Kasumi-1 (cell line): ENCODE measurements at places on chromosomes 4 and X.

- no peak for DNase-seq
Measured at GRCh38 chr4:76696109-76696508, 201.8 kb downstream of the SOWAHB start.

- DNase-seq, result no peak
Measured at GRCh38 chr4:113256946-113257345, 207.5 kb downstream of the ANK2 start.

GRCh38 chrX:52082578-52082977 is 13.6 kb upstream of the MAGED4B start:
- DNase-seq, result no peak

DNA sequence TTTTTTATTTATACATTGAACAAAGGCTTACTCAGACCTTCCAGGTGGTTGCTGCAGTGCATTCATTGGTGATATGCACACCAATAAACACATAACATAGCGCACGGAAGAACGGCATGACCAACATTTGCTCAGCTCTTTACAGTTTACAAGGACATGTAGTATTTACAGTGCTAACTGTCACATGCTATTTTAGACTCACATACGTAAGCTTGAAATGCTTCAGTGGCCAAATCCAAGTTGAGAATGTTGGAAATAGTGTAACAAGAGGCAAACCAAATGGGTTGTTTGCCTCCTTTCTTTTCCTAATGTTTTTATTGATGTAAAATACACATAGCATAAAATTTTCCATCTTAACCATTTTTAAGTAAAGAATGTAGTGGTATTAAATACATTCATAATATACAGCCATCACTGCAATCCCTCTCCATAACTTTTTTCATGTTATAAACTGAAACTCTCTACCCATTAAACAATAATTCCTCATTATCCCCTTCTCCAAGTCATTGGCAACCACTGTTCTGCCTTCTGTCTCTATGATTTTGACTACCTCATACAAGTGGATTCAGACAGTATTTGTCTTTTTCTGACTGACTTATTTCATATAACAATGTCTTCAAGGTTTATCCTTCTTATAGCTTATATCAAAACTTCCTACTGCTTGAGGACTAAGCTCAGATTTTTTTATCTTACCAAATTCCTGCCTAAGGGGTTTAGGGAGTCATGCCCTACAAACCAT is 1722.9 kb upstream of the AGA start:
- DNase-seq, result no peak

- DNase-seq, result no peak
Measured at GRCh38 chr4:95606739-95607138, 58.0 kb upstream of the UNC5C start.

GRCh38 chr4:76535603-76536372 is 100.8 kb downstream of the SHROOM3 start:
- DNase-seq, result no peak

DNA sequence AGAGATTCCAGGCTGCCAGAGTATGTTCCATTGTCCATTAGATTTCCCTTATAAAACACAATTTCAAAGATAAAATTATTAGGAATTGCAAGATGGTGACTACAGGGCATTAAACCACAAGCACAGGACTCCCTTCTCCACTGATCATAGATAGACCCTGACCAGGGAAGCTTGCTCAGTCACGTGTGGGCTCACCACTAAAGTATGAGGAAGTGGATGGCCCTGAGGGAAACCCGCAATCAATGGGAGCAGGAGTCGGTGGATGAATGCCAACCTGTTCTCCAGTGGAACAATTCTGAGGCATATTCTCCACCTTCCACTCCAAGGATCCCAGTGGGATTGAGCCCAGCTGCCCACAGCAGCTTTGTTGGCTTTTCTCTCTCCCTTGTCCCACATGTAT is 515.7 kb downstream of the BCOR start:
- DNase-seq, result peak; percentile 0

DNA sequence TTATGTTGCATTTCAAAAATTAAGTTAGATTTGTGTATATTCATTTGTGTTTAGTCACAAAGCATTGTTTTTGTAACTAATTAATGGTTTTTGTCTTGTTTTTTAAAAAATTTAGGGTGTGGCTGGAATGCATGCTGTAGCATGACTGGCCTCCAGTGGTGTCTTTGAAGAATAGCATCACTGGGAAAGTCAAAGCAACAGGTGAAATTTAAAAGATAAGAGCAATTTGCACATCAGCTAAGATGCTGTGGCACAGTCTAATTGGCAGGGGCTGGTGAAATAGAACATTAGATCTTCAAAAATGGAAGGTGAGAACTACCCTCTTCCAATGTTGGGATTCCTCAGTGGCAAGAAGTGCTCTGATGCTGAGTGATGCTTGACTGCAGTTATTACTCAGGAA is 45.3 kb downstream of the ANK2 start:
- DNase-seq, result peak; percentile 20

GRCh38 chr4:155042014-155042413 is 166.4 kb upstream of the NPY2R start:
- DNase-seq, result no peak

DNA sequence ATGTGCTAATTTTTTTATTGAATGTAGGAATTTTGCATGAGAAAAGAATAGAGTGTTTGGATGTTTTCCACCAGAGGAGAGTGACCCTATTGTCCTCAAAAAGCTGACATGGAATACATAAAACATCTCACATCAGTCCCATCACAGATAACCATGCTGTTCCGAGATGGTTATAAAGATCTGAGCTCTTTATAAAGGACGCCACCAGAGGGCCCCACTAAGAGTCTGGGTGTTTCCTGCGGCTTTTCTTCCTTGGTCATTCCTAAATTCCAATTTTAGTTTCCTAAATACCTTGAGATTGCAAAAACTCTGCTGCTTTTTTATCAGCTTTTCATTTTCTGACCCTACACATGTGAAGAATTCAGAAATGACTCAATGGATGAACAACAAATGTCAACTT is 504.5 kb upstream of the FRG1 start:
- no peak for DNase-seq

DNA sequence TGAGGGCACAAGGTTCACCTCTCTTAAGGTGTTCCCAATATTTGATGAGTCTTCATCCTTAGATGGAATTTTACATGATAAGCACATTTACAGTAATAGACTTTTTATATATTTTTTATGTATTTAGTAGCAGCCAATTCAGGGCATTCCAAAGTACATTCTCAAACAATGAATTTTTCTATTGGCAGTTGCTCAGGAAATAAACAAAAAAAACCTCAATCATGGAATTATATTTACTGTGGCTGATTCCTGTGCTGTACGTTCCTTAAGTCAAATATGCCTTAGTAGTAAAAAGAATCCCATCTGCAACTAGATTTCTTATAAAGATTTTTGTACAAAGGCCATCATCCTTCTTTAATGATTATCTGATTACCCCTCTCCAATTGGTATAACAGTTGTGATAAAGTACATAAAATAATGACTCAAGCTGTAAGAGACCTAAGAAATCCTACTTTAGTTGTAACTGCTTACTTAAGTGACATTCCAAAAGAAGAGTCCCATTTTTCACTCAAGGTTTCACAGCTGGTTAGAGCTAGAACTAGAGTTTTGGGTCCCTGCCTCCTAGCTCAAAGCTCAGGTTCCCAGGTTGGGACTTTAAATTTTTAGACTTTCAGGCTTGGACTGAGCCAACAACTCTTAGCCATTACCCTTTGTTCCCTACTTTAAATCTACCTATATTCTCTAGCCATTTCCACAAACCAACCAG is 152.7 kb downstream of the FHIP1A start:
- DNase-seq, result no peak

DNA sequence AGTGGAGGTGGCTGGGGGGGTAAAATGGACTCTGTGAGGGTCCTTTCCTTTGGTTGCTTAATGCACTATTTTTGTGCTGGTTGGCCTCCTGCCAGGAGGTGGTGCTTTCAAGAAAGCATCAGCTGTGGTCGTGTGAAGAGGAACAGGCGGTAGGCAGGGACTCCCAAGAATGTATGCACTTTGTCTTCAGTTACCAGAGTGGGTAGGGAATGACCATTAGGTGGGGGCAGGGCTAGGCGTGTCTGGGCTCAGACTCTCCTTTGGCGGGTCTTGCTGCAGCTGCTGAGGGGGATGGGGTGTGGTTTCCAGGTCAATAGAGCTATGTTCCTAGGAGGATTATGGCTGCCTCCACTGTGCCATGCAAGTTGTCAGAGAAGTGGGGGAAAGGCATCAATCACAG is 509.0 kb downstream of the PCDH19 start:
- no peak for DNase-seq

GRCh38 chr4:33054161-33054560 is 2334.0 kb downstream of the PCDH7 start:
- no peak for DNase-seq

DNA sequence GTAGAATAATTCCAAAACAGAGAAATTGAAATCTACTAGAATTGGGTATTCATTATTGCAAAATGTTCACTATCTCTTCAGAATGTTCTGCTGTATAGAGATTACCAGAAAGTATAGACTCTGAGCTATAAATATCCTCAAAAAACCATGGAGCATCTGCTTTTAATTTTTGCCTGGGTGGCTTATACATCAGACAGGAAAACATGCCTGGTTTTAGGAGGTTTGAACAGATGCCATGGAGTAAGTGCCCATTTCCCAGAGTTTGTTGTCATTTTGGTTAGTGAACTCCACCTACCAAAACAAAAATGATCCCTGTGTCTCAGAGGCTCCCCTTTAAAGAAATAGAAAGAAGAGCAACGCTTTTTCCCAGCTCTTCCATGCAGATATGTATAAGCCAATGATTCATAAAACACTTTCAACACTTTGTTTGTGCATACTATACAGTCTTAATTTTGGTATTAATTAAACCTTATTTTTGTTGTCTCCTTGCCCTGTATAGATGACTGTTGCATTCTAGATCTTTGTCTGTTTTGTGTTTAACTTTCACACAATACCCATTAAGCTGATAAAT is 68.7 kb downstream of the MEPE start:
- no peak for DNase-seq

DNA sequence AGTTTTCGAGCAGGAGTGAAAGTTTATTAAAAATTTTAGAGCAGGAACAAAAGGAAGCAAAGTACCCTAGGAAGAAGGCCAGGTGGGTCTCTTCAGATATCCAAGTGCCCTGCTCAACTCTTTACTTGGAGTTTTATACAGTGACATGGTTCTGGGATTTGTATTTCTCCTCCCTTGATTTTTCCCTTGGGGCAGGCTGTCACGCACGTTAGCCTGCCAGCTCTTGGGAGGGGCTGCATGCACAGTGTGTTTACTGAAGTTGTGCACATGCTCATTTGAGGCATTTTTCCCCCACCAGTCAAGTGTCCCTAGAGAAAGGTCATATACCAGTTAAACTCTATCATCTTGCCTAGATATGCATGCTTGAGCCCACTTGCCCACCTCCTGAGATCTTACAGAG is 102.5 kb upstream of the GABRA2 start:
- no peak for DNase-seq

GRCh38 chr4:41022116-41022515 is 192.2 kb downstream of the APBB2 start:
- no peak for DNase-seq

- DNase-seq, result no peak
Measured at GRCh38 chr4:55510685-55511084, 36.0 kb downstream of the CLOCK start.

DNA sequence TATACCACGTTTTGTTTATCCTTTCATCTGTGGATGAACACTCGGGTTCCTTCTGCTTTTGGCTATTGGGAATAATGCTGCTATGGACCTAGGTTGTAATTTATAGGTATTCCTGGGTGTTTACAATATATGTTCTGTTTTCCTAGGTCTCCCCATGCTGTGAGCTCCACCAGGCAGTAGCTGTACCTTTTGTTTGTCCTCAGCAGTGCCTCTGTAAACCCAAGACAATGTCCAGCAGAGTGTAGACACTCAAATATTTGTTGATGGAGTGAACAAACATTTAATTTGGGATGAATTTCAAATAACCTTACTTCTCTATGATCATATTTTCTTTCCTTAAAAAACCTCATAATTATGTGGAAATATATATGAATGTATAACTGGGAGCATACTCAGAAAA is 259.5 kb upstream of the BOD1L1 start:
- DNase-seq, result no peak

GRCh38 chr4:163991298-163991865 is 496.9 kb downstream of the TMA16 start:
- no peak for DNase-seq

DNA sequence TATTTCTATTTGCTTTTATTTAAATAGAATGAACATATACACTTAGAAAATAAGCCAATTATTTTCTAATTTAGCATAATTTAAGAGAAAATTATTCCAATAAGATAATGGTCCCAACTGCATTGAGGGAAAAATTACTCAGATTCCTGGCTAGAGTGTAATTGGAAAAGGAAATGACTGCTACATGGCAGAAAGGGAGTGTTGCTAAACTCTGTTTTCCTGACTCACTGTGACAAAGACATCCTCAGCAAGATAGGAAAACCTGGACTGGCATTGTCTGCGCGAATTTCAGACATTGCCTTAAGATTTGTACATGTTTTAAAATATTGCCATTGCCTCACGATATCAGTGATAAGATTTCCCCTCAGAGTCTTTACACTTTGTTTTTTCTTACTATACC is 8.2 kb downstream of the TNIP3 start:
- DNase-seq, result peak; percentile 30

DNA sequence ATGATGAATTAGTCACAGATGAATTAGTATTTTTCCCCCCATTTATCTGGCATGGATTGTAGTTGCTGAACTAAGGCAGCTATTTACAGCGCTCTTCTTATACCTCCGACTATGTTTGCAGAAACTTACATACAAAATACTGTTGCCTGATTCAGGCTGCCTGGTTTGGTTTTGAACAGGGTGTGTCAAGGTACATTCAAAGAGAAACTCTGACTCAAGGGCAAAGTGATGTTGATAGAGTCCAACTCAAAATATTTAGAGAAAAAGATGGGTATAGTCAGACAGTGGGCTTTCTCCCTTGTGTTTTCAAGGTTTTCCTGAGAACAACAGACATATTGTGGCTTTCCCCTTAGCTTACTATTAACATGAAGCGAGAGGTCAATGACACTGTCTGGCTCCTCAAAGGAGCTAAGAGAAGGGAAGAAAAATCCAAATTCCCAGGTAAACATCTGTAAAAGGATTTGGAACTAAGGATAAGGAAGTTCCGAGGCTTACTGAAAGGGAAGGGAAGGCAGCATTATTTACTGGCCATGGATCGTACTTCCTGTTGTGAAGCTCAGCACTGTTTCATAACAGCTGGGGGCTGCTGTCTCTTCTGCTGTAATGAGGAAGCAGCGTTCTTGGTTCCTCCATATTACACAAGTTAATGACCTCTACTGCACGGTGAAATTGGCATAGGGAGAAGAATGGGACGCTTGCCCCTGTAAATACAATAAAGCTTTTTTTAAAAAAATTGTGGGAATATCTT is 30.9 kb downstream of the FAM9C start:
- DNase-seq, result peak; percentile 73

- no peak for DNase-seq
Measured at GRCh38 chr4:184397516-184398163, 76.7 kb downstream of the IRF2 start.

GRCh38 chr4:58502839-58503238 is 1392.7 kb upstream of the IGFBP7 start:
- DNase-seq, result no peak

GRCh38 chr4:150323406-150324325 is 245.4 kb downstream of the DCLK2 start:
- DNase-seq, result no peak

GRCh38 chrX:39550795-39551361 is 546.9 kb downstream of the BCOR start:
- no peak for DNase-seq
